ENCODE measurements at places on chromosomes 1 and 21. TPM values are rescaled to one million over a fixed set of nuclear protein-coding genes. Genes with fewer than 3 reads are reported as not detected.
A peak's percentile ranks its signal among the peaks of the same experiment; 100 is the strongest.

The MIS18A gene
- total RNA-seq: 6.5 TPM

DNA sequence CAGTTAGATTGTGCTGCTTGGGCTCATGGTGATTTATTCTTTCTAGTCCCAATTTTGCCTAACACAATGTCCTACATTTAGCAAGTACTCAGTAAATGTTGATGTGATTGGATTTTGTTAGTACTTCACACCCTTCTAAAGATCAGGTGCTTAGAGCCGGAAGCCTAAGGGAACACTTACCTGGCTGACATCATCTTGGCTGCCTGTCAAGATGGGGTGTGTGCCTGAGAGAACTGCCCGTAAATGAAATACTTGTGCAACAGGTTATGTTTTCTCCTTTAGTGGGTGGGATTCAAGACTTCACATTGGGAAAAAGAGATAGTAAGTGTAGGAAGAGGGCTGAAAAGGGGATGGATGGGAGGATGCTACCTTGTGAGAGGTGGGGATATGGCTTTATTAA, 75.5 kb upstream of the MACF1 start:
- DNase-seq: peak; percentile 90

The LIN28A gene
- total RNA-seq: 1.4 TPM

GRCh38 chr1:93611668-93612067, 70.0 kb downstream of the BCAR3 start:
- DNase-seq: no peak

DNA sequence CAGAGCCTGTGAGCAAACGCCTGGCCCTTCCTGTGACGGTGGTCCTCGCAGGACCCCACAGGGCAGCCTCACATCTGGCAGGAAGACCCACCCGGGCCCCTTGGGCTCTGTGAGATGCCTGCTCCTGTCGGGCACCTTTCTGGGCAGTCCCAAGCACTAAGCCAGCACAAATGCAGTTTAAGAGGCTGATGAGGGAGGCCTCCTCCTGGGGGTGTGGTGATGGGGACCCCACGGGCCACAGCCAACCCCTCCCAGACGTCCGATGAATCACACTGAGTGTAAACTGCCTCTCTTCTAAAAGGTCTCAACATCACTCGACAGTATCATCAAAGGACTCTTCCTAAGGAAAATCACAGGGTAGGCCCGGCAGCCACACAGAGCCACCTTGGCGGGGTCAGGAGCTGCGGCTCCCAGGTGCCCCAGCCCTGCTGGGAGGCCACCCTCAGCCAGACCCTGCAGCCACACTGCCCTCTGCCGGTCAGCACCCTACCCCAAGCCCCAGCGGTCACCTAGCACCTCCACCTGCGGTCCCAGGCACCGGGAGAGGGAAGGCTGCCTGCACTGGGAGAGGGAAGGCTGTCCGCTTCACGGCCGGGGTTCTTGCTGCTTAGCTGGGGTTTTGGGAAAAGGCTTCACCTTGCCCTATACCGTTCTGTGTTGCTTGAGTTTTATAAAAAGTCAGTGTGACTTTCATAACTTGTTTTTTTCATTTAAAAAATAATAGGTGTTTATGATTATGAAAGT, 3.9 kb upstream of the PRKCZ start:
- DNase-seq: peak; percentile 68

The MATN1 gene
- 0.12 TPM for total RNA-seq

The VWA5B1 gene
- 2.1 TPM for total RNA-seq

DNA sequence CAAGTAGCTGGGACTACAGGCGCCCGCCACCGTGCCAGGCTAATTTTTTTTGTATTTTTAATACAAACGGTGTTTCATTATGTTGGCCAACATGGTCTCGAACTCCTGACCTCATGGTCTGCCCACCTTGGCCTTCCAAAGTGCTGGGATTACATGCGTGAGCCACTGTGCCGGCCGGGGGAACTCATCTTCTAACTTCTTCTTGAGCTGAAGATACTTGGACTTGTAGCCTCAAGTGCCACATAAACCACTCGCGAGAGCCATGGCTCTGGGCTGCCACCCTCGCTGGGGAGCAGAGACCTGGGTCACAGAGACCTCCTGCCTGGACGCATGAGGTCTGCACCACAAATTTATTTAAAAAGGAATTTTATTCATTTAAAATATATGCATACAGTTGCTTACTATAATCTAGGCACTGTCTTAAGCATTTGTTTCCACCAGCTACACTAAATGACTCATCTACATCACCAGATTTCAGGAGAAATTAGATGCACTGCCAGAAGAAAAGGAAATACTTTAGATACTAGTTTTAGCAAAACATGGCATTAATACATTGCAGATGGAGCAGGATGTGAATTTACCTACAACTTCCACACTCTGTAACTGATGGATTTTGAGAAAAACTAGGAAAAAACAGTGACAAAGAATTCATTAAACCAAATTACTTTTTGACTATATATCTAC, 29.9 kb upstream of the PUM1 start:
- DNase-seq: no peak

GRCh38 chr1:79554688-79555087, 548.2 kb upstream of the ADGRL4 start:
- no peak for DNase-seq

- DNase-seq: no peak
Measured at GRCh38 chr1:11592752-11593151, 61.5 kb downstream of the FBXO2 start.

DNA sequence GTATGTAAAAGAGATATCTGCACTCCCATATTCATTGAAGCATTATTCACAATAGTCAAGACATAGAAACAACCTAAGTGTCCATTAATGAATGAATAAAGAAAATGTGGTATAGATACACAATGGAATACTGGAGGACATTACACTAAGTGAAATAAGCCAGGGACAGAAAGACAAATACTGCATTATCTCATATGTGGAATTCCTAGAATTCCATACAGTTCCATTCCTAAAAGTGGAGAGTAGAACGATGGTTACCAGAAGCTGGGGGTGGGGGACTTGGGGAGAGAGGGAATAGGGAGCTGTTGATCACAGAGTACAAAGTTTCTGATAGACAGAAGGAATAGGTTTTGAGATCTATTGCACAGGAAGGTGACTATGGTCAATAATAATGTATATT, 7.4 kb downstream of the TMED5 start:
- no peak for DNase-seq

DNA sequence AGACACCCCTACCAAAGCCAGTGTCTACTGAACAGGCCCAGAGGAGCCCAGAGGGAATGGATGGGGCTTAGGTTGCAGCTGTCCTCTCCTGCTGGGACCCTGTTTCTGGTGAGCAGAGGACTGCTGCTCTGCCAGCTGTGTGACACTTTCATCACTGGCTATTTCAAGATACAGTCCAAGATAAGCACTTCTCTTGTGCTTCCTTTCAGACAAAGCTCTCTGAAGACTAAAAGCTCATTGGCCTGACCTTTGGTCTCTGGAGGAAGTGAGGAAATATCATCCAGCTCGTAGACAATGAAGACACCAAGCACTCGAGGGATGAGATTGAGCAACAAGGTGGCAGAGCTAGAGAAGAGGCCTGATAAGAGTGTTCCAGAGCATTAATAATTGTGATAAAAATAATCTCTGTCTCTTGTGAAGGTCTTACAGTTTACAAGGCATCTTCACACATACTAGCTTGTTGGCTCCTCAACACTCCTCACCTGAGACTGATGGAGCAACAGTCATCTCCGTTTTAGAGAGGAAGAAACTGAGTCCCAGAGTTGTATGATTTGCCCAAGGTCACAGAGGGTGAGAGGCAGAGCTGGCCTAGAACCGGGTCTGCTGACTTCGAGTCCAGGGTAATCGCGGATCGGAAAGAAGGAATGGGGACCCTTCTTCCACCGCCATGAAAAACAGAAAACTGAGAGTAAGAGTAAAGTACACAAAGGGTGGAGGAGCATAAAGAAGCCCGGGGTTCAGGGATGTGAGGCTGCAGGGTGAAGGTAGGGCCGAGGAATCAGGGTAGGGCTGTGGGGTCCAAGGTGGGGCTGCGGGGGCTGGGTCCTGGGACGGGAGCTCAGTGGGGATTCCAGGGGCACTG, 666 bp downstream of the PAFAH2 start:
- DNase-seq: peak; percentile 43

DNA sequence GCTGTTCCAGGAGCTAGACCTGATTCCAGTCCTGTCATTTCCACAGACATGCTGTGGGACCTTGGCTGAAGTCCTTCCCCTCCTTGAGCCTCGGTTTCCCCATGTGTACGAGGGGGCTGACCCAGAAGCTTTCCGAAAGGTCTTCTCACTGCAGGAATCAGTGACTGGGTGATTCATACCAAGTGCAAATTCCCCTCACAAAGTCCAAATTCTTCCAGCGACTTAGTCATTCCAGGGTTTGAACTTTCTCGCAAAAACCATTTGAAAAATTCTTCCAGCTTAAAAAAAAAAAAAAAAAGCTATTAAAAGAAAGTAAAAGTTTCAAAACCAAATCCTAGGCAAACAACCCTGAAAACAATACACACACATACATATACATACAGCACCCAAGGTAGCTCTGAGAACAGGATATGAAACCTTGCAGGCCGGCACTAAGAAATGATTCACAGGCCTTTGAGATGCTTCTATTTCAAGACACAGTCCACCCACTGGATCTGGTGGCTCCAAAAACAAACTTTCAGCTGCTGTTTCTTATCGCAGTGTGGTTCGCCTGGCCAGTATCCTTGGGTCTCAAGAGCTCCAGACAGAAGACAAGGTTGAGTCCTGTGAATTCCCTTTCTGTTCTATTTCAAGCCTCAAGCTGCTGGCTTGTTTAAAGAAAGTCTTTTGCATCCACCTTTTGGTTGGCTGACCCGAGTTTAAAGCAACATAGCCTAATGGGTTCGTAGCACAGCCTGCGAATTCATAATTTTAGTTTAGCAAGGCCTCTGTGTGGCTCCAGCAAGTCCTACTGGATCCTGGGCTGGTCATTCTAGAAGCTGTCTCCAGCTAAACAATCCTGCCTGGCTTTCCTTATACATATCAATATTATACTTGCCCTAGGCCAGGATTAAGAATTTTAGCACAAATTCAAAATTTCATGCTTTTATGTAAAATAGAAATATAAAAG, 18.0 kb upstream of the ID3 start:
- peak; percentile 63 for DNase-seq

GRCh38 chr1:54548389-54549044, 489 bp downstream of the ACOT11 start:
- no peak for DNase-seq

- no peak for DNase-seq
Measured at GRCh38 chr1:161311595-161312181, 1.9 kb upstream of the MPZ start.

- DNase-seq: no peak
Measured at GRCh38 chr1:174194461-174194860, 35.1 kb downstream of the RABGAP1L start.

- no peak for DNase-seq
Measured at GRCh38 chr21:35311985-35312384, 262.9 kb upstream of the RUNX1 start.

DNA sequence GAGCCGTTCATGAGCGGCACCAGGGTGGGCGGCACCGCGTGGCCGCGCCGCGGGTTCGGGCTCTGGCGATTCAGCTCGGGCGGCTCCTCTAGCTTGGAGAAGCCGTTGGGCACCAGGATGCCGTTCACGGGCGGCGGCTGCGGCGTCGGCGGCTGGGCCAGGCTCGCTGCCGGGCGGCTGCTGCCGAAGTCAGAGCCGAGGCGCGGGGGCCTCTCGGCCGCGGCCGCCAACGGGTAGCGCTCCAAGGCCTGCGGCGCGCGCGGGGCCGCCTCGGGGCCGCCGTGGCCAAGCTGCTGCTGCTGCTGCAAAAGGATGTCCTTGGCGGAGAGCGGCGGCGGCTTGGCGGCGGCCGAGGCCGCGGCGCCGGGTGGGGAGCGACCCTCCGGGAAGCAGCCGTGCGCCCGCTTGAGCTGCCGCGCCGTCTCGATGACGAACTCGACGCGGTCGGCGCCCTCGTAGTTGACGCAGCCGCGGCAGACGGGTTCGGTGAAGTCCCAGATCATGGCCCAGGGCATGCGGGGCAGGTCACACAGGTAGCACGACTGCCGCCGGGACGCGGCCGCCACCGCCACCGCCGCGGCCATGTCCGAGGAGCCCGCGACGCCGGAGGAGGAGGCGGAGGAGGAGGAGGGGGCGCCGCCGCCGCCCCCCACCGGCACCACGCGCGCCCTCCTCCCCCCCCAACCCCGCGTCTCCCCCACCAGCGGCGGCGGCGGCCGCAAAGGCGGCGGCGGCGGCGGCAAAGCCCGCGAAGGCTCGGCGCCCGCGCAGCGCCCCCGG, 877 bp downstream of the IRF2BP2 start:
- no peak for DNase-seq

Data from mucosa of gallbladder (tissue), 1 donor.